Fibroblast of upper back skin (primary cell): ENCODE measurements at places on chromosomes 1 and 21.

DNA sequence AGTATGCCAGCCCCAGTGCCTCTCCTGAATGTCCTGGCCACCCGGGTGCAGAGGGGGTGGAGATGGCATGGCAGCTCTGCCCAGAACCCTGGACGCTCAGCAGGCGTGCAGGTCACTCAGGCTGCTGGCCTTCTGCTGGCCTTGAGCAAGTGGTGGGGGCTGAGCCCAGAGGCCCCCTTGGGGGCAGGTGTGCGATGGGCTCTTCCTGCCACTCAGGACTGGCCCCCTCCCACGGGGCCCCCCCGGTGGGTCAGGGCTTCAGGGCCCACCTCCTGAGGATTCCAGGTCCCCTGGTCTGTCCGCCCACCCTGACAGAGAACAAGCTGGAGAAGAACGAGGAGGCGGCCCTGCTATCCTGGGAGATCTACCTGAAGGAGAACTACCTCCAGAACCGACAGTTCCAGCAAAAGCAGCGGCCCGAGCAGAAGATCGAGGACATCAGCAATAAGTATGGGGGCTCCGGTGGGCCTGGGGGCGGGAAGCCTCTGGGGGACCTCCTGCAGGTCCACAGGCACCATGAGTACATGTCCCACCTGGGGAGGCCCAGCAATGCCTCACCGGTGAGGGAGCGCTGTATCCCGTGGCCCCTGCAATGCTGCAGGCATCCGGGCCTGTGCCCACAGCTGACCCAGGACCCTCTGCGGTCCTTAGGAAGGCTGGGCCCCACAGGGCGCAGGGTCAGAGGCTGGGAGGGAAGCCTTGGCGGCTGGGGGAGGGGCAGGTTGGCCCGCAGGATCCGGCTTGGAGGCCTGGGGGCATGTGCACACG lies 37.0 kb upstream of the LRRC3 start:
- no peak for DNase-seq

- DNase-seq, result no peak
Observed at GRCh38 chr1:45923343-45923742, 119.9 kb downstream of the MAST2 start.

- no peak for DNase-seq
Observed at GRCh38 chr1:108717774-108718316, 5.1 kb downstream of the FNDC7 start.

GRCh38 chr1:35844826-35845225 lies 37.0 kb downstream of the AGO4 start:
- DNase-seq, result no peak

DNA sequence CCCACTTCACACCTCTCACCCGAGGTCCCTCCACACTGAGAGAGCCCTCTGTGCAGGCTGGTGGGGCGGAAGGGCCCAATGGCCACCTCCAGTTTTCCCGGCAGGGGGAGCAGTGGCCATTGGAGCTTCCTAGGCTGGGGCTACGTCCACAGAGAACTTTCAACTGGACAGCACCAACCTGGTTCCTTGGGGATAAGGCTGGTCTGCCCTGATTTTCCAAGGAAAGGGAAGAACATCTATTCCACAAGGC lies 20.3 kb upstream of the LAPTM5 start:
- DNase-seq, result no peak

DNA sequence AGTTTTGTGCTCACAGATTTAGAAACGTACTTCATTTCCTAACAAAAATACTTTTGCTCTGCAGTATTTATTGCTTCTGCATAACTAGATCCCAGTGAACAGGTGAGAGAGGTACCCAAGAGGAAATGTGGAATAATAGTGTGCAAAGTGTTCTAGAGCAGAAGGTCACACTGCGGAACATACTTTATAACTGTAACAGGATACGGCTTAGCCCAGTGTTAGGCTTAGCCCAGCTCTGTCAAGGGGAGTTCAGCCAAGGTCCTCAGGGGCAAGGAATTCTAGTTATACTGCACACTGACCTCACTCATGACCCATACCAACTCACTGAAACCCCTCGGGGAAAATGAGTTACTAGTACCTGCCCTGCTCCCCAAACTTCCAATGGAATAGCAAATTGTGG lies 55.3 kb downstream of the PTPN14 start:
- DNase-seq, result no peak

GRCh38 chr1:211944733-211945500 lies 90.4 kb downstream of the INTS7 start:
- DNase-seq, result peak; percentile 39
